ENCODE measurements at places on chromosomes 16 and 17.

- DNase-seq: no peak
Measured at GRCh38 chr16:85570735-85571562, 42.2 kb upstream of the GSE1 start.

GRCh38 chr16:79632289-79632688 lies 31.8 kb upstream of the MAF start:
- no peak for DNase-seq

- no peak for DNase-seq
Measured at GRCh38 chr16:78310990-78311561, 211.6 kb downstream of the WWOX start.

GRCh38 chr16:85525420-85526184 lies 87.5 kb upstream of the GSE1 start:
- no peak for DNase-seq

DNA sequence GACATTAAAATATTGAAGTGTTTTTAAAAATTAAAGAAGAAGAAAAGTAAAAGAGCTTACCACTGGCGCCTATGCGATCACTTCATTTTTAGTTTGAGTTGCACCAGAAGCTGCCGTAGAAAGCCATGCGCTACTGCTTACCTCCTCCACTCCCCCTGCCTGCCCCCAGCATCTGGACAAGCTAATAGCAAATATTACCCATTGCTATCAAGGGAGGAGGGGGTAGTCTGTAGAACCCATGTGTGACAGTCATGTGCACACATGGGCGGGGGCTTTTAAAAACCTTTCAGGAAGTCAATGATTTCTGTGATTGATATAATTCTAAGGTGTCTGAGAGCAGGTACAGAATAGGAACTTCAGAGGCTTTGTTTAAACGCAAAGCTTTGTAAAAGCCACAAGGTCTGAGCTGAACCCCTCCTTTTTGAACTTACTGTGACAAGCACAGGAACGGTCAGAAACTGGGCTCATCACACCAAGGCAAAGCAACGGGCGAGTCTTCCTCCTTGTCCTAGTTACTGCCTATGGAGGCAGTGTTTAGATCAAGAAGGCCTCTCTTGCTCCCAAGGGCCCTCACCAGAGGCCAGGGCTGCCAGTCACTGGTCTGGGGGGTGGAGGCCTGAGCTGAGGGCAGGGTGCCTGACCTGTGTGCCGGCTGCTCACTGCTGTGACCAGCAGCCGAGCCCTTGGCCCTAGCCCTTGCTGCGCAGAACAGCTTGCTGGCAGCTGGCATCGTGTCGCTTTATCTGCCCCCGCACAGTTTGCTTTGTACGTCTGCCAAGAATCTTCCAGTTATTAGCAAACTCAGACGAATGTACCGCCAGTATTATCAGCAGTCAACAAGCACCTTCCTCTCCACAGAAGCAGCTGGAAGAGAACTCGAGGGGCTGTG lies 15.0 kb downstream of the GINS2 start:
- no peak for DNase-seq

- peak; percentile 59 for DNase-seq
Measured at GRCh38 chr17:1179818-1180742, at the start of gene ABR. Gene ABR (minus strand): TSS chr17:1179981. CDS start chr17:1179727, 254 bp downstream.

- no peak for DNase-seq
Measured at GRCh38 chr16:47395733-47396498, 64.9 kb downstream of the ITFG1 start.

DNA sequence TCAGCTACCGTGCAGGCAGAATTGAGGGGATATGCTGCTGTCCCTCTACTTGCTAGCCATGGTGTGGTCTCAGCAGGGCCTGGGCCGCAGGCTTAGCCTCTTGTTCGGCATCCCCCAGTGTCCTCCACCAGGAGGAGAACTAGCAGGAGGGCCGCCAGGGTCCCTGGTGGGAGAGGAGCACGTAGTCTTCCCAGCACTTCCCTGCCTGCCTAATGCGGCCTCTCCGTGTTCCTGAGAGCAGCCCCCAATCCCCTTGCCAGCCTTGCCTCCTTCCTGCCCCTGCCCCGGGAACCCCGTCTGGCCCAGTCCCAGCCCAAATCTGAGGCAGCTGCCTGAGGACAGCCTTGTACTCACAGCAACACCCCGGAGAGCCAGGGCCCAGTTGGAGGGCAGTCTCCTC lies 38.1 kb downstream of the PLD6 start:
- DNase-seq: no peak

DNA sequence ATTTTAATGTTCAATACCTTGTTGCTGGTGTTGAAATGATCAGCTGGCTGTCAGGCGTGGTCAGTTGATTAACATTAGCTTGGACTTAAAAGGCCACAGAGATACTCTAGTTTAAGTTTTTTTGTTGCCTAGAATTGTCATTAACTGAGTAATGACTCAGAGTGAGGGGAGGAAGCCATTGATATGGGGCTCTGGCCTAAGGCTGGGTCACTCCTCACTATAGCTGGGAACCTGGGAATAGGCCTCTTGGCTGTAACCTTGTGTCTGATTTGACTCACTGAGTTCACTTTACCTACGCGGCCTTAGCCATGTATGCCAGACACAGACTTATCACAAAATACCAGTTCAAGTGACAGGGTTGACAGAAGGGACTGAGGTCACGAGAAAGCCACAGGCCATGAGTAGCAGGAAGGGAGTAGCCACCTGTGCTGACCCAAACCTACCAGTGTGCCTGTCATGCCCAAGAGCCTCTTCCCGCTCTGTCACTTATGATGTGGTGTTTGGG lies 37.9 kb upstream of the ADCY7 start:
- no peak for DNase-seq

GRCh38 chr16:24348545-24349290 lies 92.6 kb downstream of the CACNG3 start:
- no peak for DNase-seq

- no peak for DNase-seq
Measured at GRCh38 chr16:84967828-84968227, 43.5 kb downstream of the ZDHHC7 start.

- no peak for DNase-seq
Measured at GRCh38 chr16:8355675-8356074, 234.6 kb downstream of the TMEM114 start.

DNA sequence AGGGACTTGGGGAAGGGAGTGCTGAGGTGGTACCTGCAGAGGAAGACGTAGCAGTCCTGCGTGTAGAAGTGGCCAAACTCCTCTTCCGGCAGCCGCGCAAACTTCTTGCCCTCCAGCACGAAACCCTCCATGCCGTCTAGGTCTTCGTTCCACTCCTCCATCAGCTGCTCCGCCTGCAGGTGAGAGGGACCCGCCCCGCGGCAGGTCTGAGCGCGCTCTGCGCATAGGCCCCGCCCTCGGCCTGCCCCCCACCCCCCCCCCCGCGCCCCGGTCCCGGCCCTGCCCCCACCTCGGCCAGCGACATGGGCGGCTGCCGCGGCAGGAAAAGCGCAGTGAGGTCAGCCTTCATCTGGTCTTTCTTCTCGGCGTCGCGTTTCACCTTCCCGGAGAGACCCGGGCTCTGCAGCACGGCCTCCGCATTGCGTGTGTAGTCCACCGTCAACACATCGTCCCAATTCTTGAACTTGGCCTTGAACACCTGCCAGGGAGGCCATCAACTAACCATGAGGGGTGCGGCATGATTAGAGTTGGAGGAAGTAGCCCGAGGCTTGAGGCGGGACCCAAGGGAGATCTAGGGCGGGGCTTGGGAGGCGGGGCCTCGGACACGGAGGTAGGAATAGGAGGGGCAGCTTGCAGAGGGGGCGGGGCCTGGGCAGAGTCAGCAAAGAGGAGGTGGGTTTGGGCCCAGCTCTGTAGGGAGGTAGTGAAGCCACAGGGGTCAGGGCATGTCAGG lies 11.5 kb downstream of the FLII start:
- DNase-seq: no peak

DNA sequence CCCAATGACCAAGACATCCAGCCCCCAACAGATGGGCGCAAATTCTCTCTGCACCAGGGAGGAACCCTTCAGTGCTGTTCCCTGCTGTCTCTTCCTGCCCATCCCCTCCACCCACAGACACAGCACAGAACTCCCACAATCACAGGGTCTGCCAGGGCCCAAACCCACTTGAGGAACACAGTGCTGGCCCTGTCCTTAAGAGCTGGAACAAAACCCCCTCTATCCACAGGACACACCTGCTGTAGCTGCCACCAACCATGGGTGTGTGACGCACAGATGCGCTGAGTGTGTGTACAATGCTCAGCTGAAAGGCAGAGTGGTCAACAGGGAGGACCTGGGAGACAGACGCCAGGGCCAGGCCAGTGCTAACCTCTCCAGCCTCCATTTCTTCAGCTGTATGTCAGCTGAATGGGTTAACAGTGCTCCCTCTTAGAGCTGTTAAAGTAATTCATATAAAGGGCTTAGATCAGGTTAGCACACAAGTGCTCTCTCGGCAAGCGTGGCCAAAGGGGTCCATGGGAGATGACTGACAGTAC lies 62.1 kb downstream of the AMFR start:
- no peak for DNase-seq

GRCh38 chr16:1527836-1528811 lies 5.3 kb upstream of the TMEM204 start:
- no peak for DNase-seq

DNA sequence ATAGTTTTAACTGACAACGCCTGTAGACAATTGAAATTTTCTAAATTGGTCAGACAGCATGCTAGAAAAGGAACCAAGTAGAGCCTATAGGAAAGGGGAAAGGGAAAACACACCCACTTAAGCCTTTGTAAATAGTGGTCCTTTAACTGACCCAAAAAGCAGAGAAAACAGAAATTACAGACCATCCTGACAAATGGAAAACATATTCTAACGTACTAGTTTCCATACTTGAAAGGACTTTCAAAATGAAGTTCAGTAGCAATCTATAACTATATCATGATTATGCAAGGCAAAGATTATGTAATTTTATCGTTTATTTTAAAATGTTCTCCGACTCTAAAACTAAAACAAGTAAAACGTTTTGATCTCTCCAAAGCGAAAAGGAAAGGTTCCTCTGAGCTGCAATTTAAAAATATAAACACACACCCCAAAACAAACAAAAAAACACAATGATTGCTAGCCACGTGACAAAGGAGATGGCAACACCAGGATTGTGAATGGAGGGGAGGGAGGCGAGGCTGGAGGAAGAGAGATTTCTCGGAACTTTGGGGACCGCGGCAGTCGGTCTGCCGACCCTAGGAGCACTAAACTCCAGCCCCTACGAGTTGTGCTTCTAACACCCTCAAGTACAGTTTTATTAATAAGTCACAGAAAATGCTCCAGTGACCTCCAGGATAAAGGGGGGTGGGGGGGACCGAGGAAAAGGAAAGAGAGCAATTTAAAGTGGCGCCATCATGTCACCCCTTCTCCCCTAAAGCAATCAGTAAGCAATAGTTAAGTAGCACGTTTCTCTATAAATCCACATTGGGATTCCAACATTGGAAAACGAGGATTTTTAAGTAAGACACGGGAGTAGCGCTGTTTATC lies 1.7 kb downstream of the KANSL1 start:
- DNase-seq: peak; percentile 14

GRCh38 chr17:78268951-78269905 lies 37.8 kb downstream of the TMEM235 start:
- no peak for DNase-seq
